A549 treated with dexamethasone at 1 μM for 4 hours (cell line): ENCODE measurements at places on chromosomes 4 and X. TPM values are rescaled to one million over a fixed set of nuclear protein-coding genes. Genes with fewer than 3 reads are reported as not detected.

The SPACA5 gene
- not detected in 5 replicates for total RNA-seq

The F11 gene
- total RNA-seq, result not detected in 5 replicates

The TLR6 gene
- 1.5 to 2.6 TPM (median 2.3 TPM) in 5 replicates for total RNA-seq

The NPY1R gene
- total RNA-seq, result 0.07 to 0.17 TPM (median 0.11 TPM) in 3 of 5 replicates, not detected in the others

The RASL11B gene
- total RNA-seq, result 0.09 to 0.18 TPM (median 0.11 TPM) in 5 replicates

The MAGEA11 gene
- not detected in 5 replicates for total RNA-seq

The BMX gene
- total RNA-seq, result not detected in 5 replicates

The CTAG1A gene
- not detected in 5 replicates for total RNA-seq

The RIPPLY1 gene
- total RNA-seq, result 0.11 TPM in 2 of 5 replicates, not detected in the others
